ENCODE measurements at places on chromosomes 6 and 20. TPM values are rescaled to one million over a fixed set of nuclear protein-coding genes. Genes with fewer than 3 reads are reported as not detected.
A peak's percentile ranks its signal among the peaks of the same experiment; 100 is the strongest.

DNA sequence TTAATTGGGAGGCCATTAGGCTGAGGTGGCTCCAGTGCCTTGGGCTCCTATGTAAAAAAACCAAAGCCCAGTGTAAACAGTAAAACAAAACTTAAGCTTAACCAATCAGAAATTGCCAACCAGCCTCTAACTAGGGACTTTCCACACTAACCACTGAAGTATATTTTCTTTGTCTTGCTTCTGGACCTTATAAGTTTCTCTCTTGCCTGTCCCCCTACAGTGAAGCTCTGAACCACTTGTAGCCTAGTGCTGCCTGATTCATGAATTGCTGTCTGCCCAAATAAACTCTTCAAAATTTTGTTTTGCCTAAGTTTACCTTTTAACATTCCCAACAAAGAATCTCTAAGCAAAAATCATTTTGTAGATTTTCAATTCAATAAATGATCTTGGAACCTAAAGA lies 28.2 kb downstream of the POPDC3 start:
- no peak for DNase-seq

DNA sequence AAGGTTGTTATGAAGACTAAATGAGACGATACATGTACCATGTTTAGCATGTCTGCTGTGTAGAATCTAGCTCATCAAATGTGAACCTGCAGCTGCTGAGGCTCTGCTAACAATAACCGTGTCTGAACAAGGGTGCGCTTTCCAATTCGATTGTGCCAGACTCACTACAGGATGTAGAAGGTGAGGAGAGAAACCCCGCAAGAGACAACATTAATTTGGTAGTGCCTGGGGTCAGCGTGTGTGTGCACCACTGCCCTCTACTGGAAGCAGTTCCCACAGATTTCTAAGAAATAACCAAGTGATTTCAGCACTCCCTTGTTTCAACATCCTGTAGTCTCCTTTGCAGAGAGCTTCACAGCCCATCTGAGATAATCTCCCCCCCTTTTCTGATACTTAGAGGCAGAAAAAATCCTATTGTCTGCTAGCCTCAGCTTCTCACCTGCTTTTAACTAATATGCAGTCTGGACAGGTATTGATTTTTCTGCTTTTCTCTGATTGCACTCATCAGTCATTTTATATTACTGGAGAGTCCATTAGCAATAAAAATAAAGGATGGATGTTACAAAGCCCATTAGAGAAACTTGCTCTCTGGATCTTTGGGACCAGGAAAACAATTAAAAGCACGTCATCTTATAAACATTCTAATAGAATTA lies 96.7 kb upstream of the BACH2 start:
- peak; percentile 72 for DNase-seq

DNA sequence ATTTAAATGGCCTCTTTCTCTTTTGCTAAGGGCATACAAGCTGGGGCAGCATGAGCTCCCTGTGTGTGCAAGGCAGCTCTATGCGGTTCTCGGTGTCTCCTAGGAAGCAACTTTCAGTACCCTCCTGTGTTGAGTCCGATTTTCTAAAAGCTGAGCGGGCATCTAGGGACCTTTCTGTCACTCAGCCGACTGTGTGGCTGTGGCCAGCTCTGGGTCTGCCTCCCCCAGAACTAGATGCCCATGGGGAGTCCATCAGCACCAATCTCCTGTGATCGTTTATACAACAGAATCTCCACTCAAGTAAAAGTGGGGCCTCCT lies 7.5 kb downstream of the NELFCD start:
- DNase-seq = no peak

SLC35B2 gene
- total RNA-seq = 77.7 TPM

RAMACL gene
- total RNA-seq = 0.98 TPM

RAET1L gene
- not detected for total RNA-seq

NHSL1 gene
- total RNA-seq = 56.6 TPM

Measured in neural crest cell (in vitro differentiated cells).